ENCODE measurements at places on chromosomes 13 and 19. TPM values are rescaled to one million over a fixed set of nuclear protein-coding genes. Genes with fewer than 3 reads are reported as not detected.
A peak's percentile ranks its signal among the peaks of the same experiment; 100 is the strongest.

GRCh38 chr13:79604752-79605151 lies 123.8 kb downstream of the NDFIP2 start:
- no peak for DNase-seq
- no peaks in the 10 kb centered on the region for H3K4me1 ChIP-seq
- no peaks in the 10 kb centered on the region for H3K36me3 ChIP-seq
- H3K27ac ChIP-seq = no peak overlapping the region
- no peak overlapping the region for H3K4me3 ChIP-seq

DNA sequence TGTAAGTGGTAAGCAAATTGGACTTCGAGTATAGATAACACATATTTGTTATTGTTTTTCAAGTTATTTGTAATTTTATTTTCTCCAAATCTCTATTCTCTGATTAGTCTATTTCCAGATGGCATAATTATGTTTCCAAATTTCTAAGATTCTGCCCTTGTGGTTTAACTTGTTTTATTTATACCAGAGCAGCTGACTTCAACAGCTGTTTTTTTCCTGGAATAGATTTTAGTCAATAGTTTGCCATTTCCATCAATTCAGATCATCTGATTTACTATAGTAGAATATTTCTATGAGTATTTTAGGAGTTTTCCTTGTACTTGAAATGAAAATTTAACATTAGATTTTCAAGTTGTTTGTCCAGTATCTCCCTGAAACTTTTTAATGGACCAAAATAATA lies 848.7 kb upstream of the MIR17HG start:
- H3K4me3 ChIP-seq = no peak overlapping the region
- no peak overlapping the region for H3K27ac ChIP-seq
- no peaks in the 10 kb centered on the region for H3K27me3 ChIP-seq

ACP7 gene
- not detected for total RNA-seq

DNA sequence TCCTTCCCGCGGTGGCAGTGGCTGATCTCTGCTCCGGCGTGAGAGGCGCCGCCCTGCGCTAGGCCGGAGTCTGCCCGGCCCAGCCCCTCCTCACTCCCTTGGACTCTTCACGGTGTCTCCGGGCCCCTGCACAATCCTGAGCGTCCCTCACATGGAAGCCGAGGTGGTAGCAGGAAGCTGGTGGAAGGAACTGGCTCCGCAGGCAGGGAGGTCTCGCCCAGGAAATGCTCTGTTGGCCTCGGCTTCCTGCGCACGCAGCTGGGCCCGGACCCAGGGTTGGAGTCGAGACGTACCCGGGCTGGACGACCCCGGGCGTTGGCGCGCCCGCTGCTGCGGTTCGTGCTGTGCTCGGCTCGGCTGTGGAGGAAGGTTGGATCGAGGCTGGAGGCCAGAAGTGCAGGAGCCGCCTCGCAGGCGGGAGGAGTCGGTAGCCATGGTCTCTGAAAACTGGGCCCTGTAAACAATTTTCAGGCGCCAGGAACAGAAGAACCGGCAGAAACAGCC lies 46.3 kb downstream of the ZNF724 start:
- H3K27me3 ChIP-seq = no peaks in the 10 kb centered on the region
- H3K36me3 ChIP-seq = peaks cover 2% of the 10 kb centered on the region
- no peaks in the 10 kb centered on the region for H3K4me1 ChIP-seq
- no peak overlapping the region for H3K4me3 ChIP-seq
- DNase-seq = no peak

DNA sequence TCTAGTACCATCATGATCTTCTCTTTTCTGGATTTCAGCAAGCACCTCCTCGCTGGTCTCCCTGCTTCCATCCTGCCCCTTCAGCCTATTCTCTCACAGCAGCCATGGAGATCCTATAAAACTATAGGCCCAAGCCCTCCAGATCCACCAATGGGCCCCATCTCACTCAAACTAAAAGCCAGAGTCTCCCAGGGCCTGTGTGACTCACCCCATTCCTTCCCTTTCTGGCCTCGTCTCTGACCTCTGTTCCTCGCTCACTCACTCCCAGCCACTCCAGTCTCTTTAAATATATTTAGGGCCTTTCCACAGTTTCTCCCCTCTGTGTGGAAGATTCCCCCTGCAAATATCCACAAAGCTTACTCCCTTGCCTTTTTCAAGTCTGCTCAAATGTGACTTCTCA lies 89.7 kb downstream of the HSPH1 start:
- DNase-seq = no peak
- H3K27me3 ChIP-seq = peaks cover 11% of the 10 kb centered on the region
- no peak overlapping the region for H3K27ac ChIP-seq
- no peaks in the 10 kb centered on the region for H3K36me3 ChIP-seq
- peaks cover 9% of the 10 kb centered on the region for H3K4me1 ChIP-seq

- H3K27ac ChIP-seq = no peak overlapping the region
- no peaks in the 10 kb centered on the region for H3K27me3 ChIP-seq
- H3K4me3 ChIP-seq = no peak overlapping the region
Observed at GRCh38 chr19:56603829-56604228, 8.7 kb downstream of the ZNF71 start.

DNA sequence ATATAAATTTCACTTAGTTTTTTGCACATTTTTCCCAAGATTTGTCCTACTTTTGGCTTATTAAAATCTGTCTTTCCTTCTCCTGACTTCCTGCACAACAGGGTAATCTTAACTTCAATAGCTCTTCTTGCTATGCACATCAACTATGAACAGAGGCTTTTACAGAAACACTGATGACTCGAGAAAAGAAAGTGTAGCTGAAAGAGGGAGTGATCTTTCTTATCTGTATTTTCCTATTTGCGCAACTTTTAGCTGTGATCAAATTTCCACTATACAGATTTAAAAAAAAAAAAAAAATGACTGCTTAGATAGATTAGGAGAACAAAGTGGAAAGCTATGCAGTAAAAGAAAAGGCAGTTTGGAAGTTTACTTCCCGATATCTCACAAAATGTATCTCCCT lies 406.9 kb downstream of the LIG4 start:
- H3K27ac ChIP-seq = no peak overlapping the region
- H3K36me3 ChIP-seq = no peaks in the 10 kb centered on the region
- no peaks in the 10 kb centered on the region for H3K27me3 ChIP-seq
- H3K4me1 ChIP-seq = no peaks in the 10 kb centered on the region
- H3K4me3 ChIP-seq = no peak overlapping the region
- no peak for DNase-seq

DNA sequence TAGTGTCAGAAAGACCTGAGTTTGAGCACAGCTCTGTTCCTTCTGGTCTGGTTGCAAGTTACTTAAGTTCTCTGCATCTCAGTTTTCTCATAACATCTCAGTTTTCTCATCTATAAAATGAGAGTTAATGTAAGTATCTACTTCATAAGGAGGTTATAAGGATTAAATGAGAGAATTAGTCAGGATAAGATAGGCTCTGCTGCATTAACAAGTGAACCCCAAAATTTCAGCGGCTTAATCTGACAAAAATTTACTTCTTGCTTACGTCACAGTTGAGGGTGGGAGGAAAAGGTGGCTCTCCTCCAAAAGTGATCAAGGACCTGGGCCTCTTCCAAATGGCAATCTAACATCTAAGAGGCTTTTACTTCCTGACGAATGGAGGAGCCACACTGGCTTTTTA lies 31.5 kb upstream of the LRCH1 start:
- no peak overlapping the region for H3K4me3 ChIP-seq
- peaks cover 14% of the 10 kb centered on the region for H3K4me1 ChIP-seq
- H3K27me3 ChIP-seq = no peaks in the 10 kb centered on the region
- no peak for DNase-seq
- no peak overlapping the region for H3K27ac ChIP-seq

DNA sequence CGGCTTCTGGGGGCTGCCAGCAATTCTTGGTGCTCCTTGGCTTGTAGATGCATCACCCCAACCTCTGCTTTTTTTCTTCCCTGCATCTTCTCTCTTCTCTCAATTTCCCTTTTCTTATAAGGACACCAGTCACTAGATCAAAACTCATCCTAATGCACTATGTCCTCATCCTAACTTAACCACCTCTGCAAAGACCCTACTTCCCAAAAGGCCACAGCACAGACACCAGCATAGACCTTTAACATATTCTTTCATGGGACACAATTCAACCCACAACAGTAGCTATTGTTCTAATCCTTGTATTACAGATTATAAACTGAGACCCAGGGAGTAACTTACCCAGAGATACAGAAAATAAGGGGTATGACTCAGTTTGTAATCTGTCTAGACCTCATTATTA lies 47.0 kb downstream of the RUBCNL start:
- peaks cover 38% of the 10 kb centered on the region for H3K4me1 ChIP-seq
- H3K36me3 ChIP-seq = peaks cover 4% of the 10 kb centered on the region
- no peak for DNase-seq
- no peaks in the 10 kb centered on the region for H3K27me3 ChIP-seq

- no peaks in the 10 kb centered on the region for H3K27me3 ChIP-seq
- no peak overlapping the region for H3K27ac ChIP-seq
- no peak overlapping the region for H3K4me3 ChIP-seq
Observed at GRCh38 chr13:70183041-70183440, 74.8 kb upstream of the KLHL1 start.

DNA sequence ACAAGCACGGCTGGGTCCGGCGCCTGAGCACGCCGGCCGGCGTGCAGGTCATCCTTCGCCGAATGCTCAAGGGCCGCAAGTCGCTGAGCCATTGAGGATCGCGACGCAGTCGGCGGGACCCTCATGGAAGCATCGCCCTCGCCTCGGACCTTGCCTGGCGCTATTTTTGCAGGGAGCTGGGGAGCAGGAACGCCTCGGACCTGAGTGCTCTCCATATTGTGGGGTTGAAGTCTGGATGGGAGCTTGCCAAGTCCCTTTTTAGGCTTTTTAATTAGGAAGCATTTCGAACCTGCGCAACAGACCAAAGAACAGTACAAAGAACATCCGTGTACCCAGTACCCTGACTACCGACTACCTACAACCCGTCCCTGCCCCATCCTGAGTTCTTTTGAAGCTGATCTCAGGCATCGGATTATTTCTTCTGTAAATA lies 628 bp downstream of the MRPL34 start:
- no peak for DNase-seq
- H3K27ac ChIP-seq = peak overlapping the region; percentile 95
- H3K27me3 ChIP-seq = no peaks in the 10 kb centered on the region
- peaks cover 51% of the 10 kb centered on the region for H3K4me1 ChIP-seq

GRCh38 chr13:67087527-67087926 lies 142.6 kb downstream of the PCDH9 start:
- no peaks in the 10 kb centered on the region for H3K36me3 ChIP-seq
- no peaks in the 10 kb centered on the region for H3K27me3 ChIP-seq
- H3K4me3 ChIP-seq = no peak overlapping the region
- no peak overlapping the region for H3K27ac ChIP-seq
- DNase-seq = no peak
- H3K4me1 ChIP-seq = peaks cover 15% of the 10 kb centered on the region

- peaks cover 91% of the 10 kb centered on the region for H3K4me1 ChIP-seq
- H3K27me3 ChIP-seq = no peaks in the 10 kb centered on the region
- peaks cover 26% of the 10 kb centered on the region for H3K36me3 ChIP-seq
- H3K27ac ChIP-seq = peak overlapping the region; percentile 99
- H3K4me3 ChIP-seq = no peak overlapping the region
- no peak for DNase-seq
Observed at GRCh38 chr19:38683393-38684077, 36.1 kb downstream of the ACTN4 start.

SBNO2 gene
- total RNA-seq = 46.0 TPM

ENOX1 gene
- 6.1 TPM for total RNA-seq

DAND5 gene
- 0.57 TPM for total RNA-seq

DNA sequence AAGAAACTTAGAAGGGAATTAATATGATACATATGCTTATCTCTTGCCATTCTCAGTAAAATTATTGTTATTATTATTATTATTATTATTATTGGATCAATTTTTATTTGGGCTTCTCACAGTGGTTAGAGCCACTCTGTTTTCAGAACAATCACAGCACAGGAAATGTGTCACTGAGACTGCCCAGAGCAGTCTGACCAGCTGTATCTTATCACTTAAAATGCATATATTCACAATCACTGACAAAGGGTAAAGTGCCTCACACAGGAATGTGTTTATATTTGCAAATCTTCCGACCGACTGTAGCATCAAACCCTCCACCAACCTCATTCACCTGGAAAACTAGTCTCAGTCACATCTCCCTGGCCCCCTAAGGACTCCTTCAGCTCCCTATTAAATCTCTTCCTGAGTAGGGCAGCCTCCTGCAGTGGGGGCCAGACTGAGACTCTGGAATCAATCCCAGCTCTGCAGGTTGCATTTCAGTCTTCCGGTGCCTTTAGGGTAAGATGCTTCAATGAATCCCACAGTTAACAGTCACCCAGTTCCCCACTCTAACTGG lies 738.3 kb upstream of the SLITRK5 start:
- DNase-seq = no peak
- no peak overlapping the region for H3K27ac ChIP-seq
- H3K27me3 ChIP-seq = no peaks in the 10 kb centered on the region
- H3K36me3 ChIP-seq = no peaks in the 10 kb centered on the region
- H3K4me3 ChIP-seq = no peak overlapping the region

- no peak for DNase-seq
- no peaks in the 10 kb centered on the region for H3K27me3 ChIP-seq
- H3K4me1 ChIP-seq = peaks cover 27% of the 10 kb centered on the region
- no peaks in the 10 kb centered on the region for H3K36me3 ChIP-seq
- H3K27ac ChIP-seq = peak overlapping the region; percentile 95
Observed at GRCh38 chr13:111007209-111007608, 92.3 kb upstream of the ANKRD10 start.

All from chondrocyte (in vitro differentiated cells).